ENCODE measurements at places on chromosomes 3 and 15. TPM values are rescaled to one million over a fixed set of nuclear protein-coding genes. Genes with fewer than 3 reads are reported as not detected.

The GCHFR gene
- 2.0 TPM for total RNA-seq

The ETFA gene
- total RNA-seq = 133 TPM

The PPP2R3A gene
- total RNA-seq = 16.7 TPM

The DLEC1 gene
- total RNA-seq = under 0.01 TPM

The GPR27 gene
- total RNA-seq = not detected

The QARS1 gene
- 442 TPM for total RNA-seq

The ACSBG1 gene
- total RNA-seq = under 0.01 TPM

The ARHGAP11A gene
- total RNA-seq = 33.5 TPM

The SELENOT gene
- total RNA-seq = 197 TPM
